AG08395 (cell line): ENCODE measurements at places on chromosomes 7 and 10.

- DNase-seq, result peak; percentile 59
These were observed 115.5 kb upstream of the GNAI1 start for GRCh38 chr7:80018941-80019808.

DNA sequence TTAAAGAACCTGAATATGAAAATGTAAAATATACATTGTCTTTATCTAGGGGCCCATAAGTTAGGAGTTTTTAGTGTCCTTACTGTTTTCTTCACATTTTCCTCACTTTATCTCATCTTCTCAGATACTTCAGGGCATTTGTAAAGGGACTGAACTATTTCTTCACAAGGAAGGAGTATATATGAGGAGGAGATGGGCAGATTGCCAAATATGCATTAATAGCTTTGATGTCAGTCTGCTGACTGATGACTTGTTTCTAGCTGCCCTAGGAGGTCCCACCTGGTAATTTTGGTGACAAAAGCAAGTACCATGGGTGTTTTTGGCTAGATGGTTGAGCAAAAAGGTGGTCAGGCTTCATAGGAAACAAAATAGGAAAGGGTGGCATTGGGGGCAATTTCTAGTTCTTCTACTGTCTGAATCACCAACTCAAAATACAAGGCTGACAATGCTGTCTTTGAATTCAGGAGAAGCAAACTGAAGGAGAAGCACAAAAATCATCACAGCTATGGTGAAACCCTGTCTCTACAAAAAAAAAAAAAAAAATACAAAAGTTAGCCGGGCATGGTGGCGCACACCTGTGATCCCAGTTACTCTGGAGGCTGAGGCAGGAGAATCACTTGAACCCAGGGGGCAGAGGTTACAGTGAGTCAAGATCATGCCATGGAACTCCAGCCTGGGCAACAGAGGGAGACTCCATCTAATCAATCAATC lies 10.4 kb upstream of the STRIP2 start:
- DNase-seq, result peak; percentile 7

GRCh38 chr10:125159932-125160855 lies at the start of gene CTBP2:
Gene CTBP2 (minus strand): TSS chr10:125160563.
- DNase-seq, result peak; percentile 51

GRCh38 chr10:62109587-62110293 lies 158.9 kb downstream of the RTKN2 start:
- DNase-seq, result no peak

DNA sequence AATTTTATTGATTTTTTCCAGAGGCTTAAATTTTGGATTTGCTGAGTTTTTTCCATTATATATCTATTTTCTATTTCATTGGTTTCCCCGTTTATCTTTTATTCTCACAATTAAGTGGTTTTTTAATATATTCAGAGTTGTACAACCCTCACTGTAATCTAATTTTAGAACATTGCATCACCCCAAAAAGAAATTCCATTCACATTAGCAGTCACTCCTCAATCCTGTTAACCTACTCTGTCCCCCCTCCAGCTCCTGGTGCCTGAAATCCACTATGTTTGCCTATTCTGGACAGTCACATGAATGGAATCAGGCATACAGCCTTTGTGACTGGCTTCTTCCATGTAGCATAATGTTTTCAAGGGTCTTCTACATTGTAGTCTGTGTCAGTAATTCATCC lies 55.8 kb upstream of the ITGA8 start:
- DNase-seq, result peak; percentile 70

GRCh38 chr7:143203386-143203785 lies 18.5 kb upstream of the TAS2R40 start:
- no peak for DNase-seq

DNA sequence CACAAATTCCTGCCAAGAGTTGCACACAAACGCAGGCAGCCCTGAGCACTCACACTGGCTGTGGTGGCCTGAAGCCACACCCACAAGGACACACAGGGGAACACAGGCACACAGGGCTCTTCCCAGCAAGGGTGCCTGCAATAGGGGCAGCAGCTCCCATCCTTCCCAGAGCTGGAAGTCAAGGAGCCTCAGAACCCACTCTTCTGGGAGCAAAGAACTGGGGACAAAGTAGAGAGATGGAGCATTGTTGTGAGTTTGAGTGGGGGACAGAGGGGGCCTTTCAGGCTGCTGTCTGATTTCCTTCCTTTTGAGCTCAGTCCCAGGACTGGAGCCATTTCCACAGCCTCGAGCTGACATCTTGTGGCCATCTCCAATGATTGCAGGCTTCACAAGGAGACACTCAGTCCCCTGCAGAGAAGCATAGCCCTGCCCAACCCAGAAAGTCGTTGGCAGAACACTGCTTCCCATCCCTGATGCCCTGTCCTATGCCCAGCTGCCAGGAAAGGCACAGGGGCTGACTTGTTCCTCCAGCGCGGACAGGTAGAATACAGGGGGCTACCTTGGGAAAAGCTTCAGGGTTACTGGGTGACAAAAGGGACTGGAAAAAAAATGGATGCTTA lies 34.4 kb upstream of the SLF2 start:
- DNase-seq, result peak; percentile 88

- peak; percentile 31 for DNase-seq
These were observed 2.5 kb downstream of the NUDT5 start for GRCh38 chr10:12193193-12193592.

- no peak for DNase-seq
These were observed 59.7 kb downstream of the GALNT11 start for GRCh38 chr7:152085131-152085530.

DNA sequence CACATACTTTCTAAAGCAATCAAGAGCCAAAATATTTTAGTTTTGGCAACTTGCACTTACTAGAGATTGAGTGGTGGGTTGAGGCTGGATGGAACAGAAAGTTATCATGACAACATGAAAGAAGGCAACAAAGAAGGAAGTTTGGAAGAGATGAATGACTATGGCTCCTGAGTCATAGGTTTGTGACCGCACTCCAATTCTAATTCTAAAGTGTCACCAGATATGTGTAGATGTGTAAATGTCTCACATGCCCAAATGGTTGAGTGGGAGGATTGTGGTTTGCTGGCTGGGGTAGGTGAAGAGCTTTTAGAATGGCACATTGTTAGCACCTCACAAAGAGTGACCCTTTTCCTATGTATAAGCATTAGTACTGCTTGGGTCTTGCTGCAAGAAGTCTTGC lies 20.2 kb downstream of the TAS2R16 start:
- DNase-seq, result no peak

- no peak for DNase-seq
These were observed 132.3 kb upstream of the CDK1 start for GRCh38 chr10:60645980-60646379.

GRCh38 chr7:39054731-39055130 lies 77.0 kb downstream of the POU6F2 start:
- no peak for DNase-seq

- no peak for DNase-seq
These were observed 188.2 kb downstream of the PTPN20 start for GRCh38 chr10:47099474-47099873.

GRCh38 chr10:31930023-31930751 lies 1.6 kb upstream of the ARHGAP12 start:
- DNase-seq, result no peak

DNA sequence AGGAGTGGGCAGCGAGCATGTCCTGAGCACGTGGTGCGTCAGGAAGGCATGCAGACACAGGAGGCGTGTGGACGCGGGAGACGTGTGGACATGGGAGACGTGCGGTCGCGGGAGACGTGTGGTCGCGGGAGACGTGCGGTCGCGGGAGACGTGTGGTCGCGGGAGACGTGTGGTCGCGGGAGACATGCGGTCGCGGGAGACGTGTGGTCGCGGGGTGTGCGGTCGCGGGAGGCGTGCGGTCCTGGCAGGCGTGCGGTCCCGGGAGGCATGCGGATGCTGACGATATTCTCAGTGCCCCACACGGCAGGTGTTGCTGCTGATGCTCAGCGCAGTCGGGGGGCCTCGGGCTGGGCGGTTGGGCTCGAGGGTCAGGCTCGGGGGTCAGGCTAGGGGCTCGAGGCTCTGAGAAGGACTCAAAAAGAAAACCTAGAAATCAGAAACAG lies 94.2 kb downstream of the NKX6-2 start:
- DNase-seq, result no peak

DNA sequence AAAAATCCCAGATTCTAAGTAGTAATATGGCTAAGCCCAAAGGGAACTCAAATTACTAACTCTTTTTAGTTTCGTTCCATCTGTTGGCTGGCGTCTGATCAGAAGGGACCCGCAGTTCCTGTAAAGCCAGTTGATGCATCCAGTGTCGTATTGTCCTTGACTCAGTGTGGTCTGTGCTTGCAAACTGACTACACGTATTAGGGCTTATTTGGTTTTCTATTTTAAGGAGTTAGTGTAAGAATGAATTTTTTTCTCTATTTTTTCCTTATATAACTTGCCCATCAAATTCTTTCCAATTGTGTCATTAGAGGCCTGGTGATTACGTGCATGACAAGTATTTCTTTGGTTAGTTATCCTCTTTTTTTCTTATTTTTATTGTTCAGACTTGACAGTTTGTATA lies 9.7 kb downstream of the ABCA13 start:
- peak; percentile 73 for DNase-seq

DNA sequence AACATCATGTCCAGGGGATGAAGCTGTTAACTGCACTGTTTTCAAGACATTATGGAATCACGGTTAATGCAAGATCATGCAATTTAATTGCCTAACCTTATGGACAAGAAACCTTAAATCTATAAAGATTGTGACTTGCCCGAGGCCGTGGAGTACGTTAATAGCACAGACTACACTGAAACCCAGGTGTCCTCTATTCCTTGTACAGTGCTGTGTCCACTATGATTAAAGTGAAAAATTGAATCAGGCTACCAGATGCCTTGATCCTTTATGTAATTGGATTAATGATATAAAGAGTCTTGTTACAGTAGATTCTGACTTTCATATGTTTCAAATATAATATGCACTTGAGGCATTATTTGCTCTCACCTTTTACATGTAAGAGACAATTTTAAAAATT lies 33.9 kb upstream of the ETV1 start:
- no peak for DNase-seq

DNA sequence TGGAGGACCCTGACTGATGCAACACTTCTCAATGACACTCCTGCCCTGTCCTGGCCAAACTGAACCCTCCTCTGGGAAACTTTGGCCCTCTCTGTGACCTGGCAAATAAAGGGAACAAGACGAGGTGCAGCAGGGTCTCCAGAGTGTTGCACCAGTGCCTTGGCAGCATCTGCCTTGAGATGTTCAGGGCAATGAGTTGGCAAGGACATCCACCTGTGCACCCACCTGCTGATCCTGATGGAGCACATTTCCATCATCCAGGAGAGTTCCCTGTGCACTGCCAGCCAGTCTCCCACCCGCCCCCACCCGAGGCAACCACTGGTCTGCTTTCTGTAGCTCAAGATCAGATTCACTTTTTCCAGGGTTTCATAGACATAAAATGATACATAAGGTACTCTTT lies 407.4 kb downstream of the GRID1 start:
- DNase-seq, result no peak

GRCh38 chr7:37782166-37782565 lies 66.2 kb upstream of the NME8 start:
- DNase-seq, result no peak

DNA sequence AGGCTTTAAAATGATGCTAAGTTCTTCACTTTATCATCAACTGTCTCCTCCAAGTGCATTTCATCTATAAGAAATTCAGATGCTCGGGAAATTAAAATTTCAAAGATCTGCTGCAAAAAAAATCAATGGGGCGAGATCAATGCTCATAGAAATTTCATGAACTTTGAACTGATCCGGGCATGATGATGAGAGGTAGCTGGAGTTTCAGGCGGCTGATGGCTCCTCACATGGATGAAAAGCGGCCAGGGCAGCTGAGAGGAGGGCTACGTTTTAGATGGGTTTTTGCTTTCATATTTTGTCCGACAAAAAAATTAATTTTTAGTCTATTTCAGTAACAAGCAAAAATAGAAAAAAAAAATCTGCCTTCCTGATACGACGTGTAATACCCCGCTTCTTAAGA lies 109.9 kb downstream of the EBF3 start:
- DNase-seq, result no peak

DNA sequence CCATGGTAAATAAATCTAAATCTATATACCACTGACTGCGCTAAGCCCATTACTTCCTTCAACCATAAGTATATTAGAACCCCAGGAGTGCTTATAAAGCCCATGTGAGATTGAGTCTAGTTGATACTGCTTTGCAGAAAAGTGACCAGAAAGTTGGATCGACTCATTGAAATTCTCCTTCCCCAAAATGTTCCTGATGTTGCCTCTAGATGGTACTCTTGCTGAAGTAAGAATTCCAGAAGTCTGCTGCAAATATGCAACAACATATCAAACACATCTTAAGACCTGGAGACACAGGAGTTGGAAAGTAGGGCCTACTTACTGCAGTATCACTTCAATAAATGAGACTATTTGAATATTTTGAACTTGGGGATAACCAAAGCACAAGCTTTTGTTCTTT lies 550.8 kb downstream of the IPMK start:
- DNase-seq, result peak; percentile 13

DNA sequence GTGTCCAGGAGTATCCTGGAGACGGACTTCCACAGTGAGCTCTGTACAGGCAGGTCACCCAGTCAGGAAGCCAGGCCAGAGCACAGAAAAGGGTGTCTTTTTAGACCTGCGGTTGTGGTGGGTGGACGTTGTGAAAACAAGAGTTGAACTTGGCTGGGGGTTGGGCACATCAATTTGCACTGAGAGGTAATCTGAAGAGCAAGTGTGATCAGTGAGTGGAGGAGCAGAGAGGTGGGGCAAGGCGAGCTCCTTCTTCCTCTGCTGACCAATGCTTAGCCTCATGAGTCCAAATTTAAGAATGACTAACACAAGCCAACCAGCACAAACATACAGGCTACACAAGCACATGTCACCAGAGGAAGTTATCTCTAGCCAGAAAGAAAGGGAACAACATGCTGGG lies 310.8 kb downstream of the TCERG1L start:
- DNase-seq, result no peak

GRCh38 chr7:76196786-76197185 lies 4.9 kb upstream of the SRRM3 start:
- DNase-seq, result no peak

DNA sequence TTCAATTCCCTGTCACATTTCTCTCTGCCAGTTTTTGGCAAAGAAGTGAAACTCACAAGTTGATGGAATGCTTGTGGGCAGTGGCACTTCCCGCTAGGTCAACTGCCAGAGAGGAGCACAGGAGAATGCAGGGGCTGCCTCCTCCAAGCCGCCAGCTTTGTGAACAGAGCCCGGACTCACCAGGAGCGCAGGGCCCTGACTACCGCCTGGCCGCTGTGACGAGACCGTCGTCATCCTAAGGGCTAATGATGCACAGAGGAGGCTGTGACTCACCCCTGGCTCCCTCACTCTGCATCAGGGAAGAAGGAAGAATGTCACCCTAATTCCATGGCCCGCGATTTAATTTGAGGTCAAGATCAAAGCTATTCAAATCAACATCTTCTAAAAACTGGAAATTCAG lies 123.9 kb downstream of the TAX1BP1 start:
- DNase-seq, result no peak
